ENCODE measurements at places on chromosomes 3 and 15.

DNA sequence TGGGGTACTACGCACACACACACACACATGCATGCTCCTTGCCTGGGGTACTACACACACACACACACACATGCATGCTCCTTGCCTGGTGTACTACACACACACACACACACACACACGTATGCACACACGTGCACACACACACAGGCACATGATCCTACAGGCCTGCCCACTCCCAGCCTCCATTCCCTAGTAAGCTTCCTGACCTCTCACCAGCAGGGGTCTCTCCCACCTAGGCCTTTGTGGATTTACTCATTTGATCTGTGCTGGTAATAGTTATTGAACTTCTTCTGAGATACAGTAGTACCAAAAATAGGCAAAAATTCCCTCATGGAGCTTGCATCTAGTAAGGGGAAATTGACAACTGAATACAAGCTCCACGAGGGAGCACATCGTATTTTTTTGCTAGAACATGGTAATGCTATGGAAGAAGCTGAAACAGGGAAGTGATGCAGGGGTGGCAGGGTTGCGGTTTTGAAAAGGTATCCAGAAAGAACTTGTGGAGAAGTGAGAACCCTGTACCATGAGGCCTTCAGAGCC, 19.1 kb downstream of the TTC21A start:
- DNase-seq, result no peak

DNA sequence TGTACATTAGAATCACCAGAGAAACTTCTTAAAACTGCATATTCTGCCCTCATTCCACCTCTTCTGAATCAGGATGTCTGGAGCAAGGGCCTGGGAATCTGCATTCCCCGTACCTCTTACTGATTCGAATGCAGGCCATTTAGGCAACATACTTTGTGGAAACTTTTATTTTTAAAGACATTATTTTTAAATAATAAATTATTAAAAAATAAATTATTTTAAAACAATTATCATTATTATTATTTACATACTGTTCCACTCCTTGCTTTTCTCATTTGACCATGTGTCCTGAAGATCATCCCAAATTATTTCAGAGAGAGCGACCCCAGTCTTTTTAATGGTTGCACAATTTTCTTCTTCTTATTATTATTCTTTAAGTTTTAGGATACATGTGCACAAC, 336.6 kb upstream of the TBC1D5 start:
- DNase-seq, result no peak

DNA sequence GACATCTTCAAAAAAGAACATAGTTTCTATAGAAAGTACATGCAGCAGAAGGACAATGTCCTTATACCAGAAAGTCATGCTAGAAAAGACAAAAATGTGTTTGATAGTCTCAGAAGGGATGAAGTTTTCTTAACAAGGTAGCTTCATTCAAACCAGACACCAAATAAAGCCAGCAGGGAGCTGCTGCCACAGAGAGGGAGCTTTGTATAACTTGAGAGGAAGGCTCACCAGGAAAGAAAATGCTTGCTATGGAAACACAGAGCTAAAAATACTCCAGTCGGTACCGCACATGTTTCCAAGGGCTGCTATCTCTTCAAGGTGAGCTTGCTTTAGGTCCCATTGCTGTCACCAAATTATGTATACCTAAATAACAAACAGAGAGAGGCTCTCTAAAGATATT, 1074.8 kb upstream of the ALCAM start:
- no peak for DNase-seq

DNA sequence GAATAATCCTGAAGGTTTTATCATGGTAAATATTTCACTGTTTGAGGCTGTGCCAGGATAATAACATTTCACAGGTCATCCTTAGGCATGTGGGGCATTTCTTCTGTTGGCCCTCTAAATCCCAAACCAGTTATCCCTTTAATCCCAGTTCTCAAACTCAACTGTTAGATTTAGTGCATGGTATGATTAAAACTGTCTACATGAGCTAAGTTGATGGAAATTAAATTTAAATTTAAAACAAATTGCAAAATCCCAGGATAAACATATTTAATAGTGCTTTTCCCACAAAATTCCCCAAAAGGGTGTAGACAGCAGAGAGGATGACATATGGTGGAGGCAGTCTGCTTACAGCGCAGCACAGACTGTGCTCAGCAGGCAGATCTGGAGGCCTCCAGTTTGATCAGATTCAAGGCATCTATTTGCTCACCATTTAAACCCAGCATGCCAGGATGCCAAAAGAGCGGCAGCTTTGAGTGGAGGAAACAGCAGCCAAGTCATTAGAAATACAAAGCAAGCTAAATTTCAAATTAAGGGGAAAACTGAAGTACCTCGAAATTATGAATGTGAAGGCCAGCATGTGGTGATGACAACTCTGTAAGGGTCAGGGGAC, 325.8 kb downstream of the KCNH8 start:
- no peak for DNase-seq
